Activated T-helper 17 cell treated with anti-CD3 and anti-CD28 coated beads, Interleukin-2, amount 50 U/mL, for 72 hours (primary cell): ENCODE measurements at places on chromosomes 5 and 9. TPM values are rescaled to one million over a fixed set of nuclear protein-coding genes. Genes with fewer than 3 reads are reported as not detected.

DNA sequence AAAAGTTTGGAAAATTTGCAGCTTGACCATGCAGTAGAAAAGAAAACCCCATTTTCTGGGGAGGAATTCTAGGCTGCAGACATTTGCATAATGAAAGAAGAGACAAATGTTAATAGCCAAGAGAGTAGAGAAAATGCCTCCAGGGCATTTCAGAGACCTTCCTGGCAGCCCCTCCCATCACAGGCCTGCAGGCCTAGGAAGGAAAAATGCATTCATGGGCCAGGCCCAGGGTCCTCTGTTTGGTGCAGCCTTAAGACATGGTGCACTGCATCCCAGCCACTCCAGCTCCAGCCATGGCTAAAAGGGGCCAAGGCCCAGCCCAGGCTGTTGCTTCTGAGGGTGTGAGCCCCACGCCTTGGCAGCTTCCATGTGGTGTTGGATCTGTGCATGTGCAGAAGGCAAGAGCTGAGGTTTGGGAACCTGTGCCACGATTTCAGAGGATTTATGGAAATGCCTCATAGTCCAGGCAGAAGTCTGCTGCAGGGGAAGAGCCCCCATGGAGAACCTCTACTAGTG, 75.0 kb upstream of the OR13F1 start:
- no peak for ATAC-seq

- no peak for ATAC-seq
Measured at GRCh38 chr5:78065663-78066062, 228.8 kb downstream of the AP3B1 start.

Gene SLC2A8
- 3.0 TPM for total RNA-seq

Gene C5orf58
- not detected for total RNA-seq

Gene FER
- 9.9 TPM for total RNA-seq

DNA sequence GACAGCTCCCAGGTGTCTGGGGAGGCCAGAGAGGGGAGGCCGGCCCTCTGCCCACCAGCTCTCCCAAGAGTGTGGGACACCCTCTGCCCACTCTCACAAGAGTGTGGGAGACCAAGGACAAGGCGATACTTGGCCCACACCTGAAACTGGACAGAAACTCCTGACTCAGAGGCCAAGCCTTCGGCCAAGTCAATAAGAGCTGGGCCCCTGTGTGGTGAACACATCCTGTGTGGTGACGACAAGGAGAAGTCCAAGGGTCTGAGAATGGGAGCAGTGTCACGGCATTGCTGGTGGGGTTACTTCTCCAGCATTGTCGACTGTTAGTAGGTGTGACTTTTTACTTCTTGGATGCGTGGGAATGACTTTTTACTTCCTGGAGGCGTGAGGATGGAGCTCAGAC, 14.6 kb upstream of the F2RL1 start:
- peak; percentile 18 for ATAC-seq

- peak; percentile 73 for ATAC-seq
Measured at GRCh38 chr9:6757132-6757455, 679 bp upstream of the KDM4C start.

Gene CDH18
- total RNA-seq = not detected

DNA sequence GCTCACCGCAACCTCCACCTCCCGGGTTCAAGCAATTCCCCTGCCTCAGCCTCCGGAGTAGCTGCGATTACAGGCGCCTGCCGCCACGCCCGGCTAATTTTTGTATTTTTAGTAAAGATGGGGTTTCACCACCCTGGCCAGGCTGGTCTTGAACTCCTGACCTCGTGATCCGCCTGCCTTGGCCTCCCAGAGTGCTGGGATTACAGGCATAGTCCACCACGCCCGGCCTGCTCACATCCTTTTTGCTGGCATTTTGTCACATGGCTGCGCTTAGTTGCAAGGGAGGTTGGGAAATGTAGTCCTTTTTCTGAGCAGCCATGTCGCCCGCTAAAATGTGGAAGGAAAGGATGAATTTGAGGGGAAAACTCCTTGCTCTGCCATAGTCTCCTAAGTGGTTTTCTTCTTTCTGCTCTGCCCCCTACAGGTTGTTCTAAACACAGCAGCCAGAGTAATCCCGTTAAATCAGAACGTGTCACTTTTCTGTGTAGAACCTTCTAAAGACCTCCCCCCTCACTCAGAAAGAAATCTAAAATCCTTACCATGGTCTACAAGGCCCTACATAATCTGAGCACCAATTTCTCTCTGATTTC, 57.8 kb upstream of the HSPA9 start:
- peak; percentile 40 for ATAC-seq
